ENCODE measurements at places on chromosomes 7 and 10.

- no peak for DNase-seq
Observed at GRCh38 chr7:47518827-47519226, 63.1 kb downstream of the TNS3 start.

GRCh38 chr7:33061282-33061937 lies 1.2 kb downstream of the NT5C3A start:
- DNase-seq, result no peak

- DNase-seq, result no peak
Observed at GRCh38 chr7:5255832-5256231, 26.9 kb upstream of the SLC29A4 start.

- peak; percentile 68 for DNase-seq
Observed at GRCh38 chr10:16968416-16969041, 151.3 kb upstream of the RSU1 start.

- no peak for DNase-seq
Observed at GRCh38 chr7:47669178-47669891, 87.4 kb upstream of the TNS3 start.

- no peak for DNase-seq
Observed at GRCh38 chr7:106864298-106865081, 592 bp upstream of the PIK3CG start.

GRCh38 chr7:138161600-138162081 lies 85.4 kb downstream of the AKR1D1 start:
- peak; percentile 99 for DNase-seq
